ENCODE measurements at places on chromosomes 16 and 17.
A peak's percentile ranks its signal among the peaks of the same experiment; 100 is the strongest.

DNA sequence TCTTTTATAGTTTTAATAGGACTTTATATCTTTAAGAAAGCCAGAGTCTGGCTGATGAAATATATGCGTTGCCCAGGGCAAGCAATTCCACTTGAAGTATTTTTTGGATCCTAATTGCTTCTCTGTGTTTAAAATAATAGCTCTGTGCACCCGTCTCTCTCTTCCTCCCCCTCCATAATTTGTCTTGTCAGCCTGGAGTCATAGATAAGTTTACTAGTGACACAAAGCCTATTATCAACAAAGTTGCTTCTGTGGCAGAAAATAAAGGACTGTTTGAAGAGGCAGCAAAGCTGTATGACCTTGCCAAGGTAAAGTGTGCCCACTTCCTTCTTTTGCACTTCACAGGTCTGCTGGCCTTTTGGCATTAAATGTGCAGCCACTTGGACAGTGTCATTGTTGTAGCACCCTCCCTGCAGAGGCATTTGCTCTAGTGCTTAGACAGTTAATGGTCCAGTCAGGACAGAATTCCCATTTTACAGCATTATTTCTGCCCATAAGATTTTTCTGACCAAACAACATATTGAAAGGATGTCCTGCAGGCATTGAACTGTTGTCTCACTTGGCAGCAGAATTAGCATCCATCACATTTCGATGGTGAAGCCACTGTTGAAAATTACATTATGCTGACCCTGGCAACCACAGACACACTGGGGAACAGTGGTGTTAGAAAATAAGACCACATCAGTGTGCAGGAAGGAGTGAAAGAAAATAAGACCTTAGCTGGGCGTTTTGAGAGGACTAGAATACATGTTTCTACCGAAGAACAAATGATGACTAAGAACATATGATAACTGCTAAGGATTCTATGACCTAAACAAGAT lies 28.4 kb upstream of the SLC12A3 start:
- no peak for DNase-seq

DNA sequence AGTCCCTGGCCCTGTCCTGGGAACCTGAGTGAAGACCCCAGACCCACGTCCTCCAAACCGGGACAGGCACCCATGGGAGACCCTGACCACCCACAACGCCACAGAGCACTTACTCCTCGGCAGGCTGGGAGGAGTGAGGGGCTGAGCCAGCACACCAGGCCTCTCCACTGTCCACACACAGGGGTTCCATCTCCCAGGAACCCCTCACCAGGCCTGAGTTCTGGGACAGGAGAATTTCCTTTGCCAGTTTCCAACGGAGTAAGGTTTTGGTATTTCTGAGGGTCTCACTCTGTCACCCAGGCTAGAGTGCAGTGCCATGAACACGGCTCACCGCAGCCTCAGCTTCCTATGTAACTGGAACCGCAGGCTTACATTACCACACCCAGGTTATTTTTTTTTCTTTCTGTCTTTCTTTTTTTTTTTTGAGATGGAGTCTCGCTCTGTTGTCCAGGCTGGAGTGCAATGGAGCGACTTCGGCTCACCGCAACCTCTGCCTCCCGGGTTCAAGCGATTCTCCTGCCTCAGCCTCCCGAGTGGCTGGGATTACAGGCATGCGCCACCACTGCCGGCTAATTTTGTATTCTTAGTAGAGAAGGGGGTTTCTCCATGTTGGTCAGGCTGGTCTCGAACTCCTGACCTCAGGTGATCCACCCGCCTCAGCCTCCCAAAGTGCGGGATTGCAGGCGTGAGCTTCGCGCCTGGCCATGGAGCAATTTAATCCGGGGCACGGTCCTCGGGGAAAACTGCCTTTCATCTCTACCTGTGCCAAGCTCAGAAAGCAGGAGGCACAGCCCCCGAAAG lies 1.6 kb downstream of the PGAP6 start:
- DNase-seq = no peak

DNA sequence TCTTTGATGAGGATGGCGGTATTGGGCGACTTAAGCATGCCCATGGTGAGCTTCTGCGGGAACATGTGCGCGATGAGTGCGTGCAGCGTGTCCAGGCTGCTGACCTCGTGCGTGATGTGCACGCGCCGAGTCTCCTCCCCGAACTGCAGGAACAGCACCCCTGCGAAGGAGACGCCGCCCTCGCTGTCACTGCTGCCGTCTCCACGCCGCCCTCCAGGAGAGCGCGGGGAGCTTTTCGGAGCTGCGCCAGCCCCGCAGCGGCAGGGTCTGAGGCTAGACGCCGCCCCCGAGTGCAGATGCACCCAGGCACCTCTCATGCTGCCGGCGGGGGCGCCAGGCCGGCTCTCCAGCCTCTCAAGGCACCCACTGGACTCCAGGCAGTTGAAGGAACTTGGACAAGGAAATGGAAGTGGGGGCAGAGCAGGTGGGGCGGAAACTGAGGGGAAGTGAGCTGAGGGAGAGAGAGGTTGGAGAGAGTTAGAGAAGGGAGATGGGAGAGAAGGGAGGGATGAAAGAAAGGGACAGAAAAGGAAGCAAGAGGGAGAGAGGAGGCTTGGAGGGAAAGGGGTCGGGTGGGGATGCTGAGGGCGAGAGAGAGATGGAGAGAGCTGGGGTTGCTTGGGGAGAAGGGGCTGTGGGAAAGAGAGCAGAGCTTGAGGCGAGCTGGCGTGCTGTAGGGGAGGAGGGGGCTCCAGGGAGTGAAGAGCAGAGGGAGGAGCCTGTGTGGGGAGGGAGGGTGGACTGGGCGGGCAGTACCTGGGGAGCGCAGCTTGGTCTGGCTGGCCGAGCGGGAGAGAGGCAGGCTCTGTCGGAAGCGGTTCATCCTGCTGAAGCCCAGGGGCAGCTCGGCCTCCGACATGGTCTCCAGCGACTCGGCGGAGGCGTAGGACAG lies 42.1 kb downstream of the SRCIN1 start:
- no peak for DNase-seq

DNA sequence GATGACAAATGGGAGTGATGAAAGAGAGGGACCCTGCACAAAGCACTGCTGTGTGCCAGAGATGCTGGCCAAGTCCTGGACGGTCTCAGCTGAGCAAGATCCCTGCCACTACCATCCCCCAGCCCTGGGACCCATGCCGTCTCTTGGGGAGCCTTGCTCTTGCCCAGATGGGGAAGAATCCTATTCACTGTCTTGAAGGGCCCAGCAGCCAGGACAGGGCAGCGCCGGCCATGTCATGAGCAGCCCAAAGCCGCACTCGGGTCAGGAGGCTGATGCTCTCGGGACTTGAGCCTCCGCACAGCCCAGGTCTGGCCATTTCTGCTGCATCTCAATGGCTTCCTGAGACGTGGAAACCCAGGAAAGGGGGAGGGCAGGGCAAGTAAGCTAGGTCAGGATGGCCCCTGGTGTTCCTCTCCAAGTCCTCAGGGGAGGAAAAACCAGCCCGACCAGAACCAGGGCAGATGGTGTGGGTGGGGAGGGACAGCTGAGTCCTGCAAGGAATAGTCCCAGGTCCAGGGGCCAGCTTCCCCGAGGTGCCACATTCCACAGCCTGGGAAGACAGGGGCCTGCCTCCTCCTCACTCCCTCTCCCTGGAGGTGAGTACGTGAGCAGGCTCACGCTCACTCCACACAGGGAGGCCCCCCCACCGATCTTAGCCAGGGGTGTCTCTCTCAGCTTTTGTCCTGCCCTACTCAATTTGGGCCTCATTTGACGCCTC lies 7.8 kb upstream of the KRT19 start:
- peak; percentile 50 for DNase-seq

DNA sequence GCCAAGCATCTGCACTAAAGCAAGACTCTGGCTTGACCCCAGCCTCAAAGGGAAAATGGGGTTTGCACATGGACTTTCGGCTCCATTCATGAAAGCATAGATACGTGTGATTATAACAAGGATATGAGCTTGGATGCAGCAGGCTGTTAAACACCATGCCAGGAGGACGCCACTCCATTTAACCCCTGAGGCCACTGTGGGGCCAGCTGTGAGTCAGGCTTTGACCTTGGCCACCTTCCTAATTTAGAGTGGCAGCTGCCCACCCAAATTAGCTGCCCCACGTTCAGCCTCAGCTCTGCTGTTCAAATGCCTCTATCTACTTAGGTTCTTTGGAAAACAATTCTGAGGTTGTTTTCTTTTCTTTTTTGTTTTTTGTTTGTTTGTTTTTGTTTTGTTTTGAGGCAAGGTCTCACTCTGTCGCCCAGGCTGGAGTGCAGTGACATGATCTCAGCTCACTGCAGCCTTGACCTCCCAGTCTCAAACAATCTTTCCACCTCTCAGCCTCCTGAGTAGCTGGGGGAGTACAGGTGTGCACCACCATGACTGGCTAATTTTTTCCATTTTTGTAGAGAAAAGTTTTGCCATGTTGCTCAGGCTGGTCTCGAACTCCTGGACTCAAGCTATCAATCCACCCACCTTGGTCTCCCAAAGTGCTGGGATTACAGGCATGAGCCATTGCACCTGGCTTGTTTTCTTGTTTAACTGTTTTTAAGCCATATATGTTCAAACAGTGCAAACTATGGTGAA lies 23.2 kb upstream of the KIFC3 start:
- DNase-seq = no peak

DNA sequence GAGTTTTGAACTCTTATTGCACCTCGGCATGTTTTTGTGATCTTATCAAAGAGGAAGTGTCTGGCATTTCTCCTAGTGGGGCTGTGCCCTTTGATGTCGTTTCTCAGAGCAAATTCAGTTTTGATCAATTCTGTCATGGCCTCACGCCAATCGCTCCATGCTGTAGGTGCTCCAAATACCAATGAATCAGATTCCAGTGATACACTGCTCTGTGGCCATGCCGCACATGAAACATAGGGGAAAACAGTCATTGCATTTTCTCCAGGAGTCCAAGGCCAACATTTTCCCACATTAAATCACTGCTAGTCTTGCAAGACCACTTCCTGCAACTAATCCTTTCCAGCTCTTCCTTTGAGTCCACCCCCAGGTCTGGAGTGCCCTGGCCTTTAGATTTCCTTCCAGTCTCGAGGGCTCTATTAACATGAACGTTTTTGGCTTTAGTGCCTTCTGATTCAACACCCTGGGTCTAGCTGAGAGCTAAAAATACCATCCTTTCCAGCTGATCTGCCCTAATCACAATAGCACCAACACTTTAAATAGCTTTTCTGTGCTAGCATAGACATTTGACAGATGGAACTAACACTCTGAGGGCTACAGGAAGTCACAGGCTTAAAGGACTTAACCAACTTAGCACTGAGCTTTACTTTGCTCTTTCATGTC lies 18.2 kb upstream of the RASL10B start:
- no peak for DNase-seq

- DNase-seq = peak; percentile 30
These were observed 23.1 kb downstream of the LITAFD start for GRCh38 chr16:8905168-8905762.

DNA sequence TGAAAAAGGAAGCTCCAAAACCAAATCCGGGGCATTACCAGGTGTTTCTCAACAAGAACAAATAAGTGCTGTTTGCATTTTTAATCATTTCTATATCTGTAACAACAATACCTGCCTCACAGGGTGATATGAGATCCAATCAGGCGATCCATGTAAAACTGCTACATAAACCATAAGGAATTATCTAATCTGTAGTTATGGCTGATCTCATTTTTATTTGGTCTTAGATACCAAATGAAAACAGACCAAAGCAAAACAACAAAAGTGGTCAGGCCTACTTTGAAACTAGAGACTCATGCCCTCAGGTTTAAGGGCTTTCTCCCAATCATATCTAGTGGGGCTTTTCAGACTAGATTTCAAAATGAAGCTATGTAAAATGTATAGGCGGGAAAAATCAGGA lies 28.3 kb downstream of the XPO6 start:
- no peak for DNase-seq

Data from epithelial cell of esophagus (primary cell).